ENCODE measurements at places on chromosomes 12 and 14.

- DNase-seq = no peak
Measured at GRCh38 chr12:67919406-67919805, 69.8 kb upstream of the IFNG-AS1 start.

DNA sequence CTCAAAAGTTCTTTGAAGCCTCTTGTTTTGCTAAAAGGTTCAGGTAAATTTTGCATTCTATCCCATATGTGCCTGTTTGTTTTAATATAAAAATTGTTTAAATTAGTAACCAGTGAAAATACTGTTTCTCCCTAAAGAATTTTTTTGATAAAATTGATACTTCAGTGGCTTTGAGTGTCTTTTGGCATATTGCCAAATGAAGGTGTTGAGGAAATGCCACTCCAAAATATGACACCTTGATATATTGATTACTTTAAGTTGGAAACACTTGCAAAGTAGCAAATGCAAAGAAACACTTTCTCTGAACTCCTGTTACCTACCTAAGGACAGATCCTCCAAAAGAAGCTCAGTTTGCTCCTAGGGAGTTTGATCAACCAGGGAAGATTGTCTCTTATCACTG lies 8.4 kb downstream of the STYX start:
- DNase-seq = no peak

GRCh38 chr12:112353393-112353792 lies 28.8 kb downstream of the HECTD4 start:
- DNase-seq = no peak

DNA sequence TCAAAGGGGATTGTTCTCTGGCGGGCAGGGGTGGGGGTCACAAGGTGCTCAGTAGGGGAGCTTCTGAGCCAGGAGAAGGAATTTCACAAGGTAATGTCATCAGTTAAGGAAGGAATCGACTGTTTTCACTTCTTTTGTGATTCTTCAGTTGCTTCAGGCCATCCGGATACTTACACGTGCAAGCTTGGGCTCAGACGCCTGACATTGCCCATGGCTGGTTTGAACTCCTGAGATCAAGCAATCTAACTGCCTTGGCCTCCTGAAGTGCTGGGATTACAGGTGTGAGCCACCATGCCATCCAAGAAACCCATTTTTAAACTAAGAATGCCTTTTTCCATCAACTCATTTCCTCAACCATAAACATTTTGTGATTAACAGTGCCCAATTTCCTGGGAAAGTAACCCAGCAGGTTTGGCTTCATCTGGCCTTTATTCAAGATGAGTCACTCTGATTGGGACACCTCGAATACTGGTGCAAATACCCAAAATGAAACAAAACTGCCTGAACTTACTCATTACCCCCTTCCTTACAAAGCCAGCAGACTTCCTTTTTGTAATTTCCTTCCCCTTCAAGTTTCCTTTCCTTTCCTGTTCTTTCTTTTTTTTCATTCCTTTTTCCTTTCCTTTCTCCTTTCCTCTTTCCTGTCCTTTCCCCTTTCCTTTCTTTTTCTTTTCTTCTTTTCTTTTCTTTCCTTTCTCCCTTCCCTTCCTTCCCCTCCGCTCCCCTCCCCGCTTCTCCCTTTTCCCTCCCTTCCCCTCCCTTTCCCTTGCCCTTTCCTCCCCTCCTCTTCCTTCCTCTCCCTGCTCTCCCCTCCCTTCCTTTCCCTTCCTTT lies 10.2 kb upstream of the RNASE10 start:
- no peak for DNase-seq

DNA sequence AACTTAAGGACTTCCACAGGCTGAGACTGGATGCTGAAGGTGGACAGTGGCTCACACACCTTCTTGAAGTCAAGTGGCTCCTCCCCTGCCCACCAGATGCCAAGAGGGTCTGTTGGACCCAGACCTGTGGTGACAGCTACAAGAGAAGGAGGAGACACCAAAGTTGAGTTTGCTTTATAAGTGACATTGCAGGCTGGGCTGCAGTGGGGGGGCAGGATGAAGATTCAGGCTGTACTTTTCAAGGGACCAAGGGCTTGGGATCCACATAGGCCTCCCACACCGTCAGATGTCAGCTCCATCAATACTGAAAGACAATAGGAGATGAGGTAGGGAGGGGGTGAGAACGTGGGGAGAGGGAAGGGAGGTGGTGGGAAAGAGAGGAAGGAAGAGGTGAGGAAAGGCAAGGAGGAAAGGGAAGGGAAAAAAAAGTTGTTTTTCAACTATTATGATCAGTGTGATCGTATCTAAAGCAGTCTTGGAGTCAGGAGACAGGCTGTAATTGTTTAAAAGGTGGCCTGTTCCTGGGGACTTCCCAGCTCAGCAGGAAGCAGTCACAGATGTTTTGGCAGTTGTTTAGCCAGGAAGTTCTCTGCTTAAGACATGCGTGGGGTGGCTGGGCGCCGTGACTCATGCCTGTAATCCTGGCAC lies 84.1 kb upstream of the RESF1 start:
- no peak for DNase-seq

DNA sequence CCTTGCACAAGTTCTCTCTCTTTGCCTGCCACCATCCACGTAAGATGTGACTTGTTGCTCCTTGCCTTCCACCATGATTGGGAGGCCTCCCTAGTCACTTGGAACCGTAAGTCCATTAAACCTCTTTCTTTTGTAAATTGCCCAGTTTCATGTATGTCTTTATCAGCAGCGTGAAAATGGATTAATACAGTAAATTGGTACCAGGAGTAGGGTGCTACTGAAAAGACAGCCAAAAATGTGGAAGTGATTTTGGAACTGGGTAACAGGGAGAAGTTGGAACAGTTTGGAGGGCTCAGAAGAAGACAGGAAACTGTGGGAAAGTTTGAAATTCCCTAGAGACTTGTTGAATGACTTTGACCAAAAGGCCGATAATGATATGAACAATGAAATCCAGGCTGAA lies 27.9 kb downstream of the STYK1 start:
- no peak for DNase-seq

GRCh38 chr14:51988221-51988620 lies 1.1 kb upstream of the RTRAF start:
- no peak for DNase-seq

DNA sequence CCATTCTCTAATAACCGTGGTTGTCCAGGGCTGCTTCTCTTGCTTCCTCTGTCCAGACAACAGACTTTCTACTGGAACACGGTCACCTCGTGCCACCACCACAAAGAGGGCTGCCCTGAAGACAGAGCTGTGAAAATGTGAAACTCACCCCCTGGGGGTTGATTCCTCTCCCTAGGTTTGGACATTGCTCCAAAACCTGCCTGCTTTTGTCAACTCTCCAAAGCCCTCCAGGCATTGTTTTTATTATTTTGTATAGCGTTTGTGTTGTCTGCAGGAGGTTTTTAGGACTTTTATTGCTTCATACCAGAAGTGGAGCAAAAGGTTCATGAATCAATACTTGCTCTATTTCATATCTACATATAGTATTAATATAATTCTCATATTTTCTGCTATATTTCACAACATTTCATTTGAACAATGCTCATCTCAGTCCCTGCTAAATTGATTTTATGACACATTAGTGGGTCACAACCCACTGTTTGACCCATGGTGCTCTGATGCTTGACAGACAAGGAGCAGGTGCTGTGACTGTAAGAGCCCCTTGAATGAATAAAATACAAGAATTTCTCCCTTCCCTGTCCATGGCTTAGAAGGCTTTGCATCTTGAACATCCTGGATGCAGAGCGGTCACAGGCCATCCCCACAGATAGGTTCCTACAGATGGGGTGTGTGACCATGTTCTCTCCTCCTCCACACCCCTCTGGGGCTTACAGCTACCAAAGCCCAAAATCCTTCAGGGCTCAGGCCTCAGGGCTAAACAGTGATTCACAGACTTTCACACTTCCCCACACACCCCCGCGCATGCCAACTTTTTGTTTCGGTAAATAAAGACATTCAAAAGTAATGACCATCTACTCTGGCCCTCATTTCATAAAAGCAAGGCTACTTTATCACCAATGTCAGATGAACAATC lies 20.6 kb upstream of the EML1 start:
- DNase-seq = no peak

DNA sequence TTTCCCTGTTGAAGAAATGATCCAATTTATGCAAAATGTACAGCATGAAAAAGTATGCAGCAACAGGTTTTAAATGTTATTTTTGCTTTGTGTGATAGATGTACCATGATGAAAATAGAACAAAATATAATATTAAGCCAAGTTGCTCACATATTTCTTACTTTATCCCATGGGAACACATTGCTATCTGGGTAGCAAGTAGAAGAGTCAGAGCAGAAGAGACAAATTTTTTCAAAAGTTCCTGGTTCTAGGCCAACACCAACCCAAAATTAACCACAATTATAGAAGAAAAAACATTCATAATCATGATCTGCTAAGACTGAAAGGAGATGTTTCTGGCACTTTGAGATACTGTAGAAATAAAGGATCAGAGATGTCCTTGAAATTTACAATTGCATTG lies 79.9 kb upstream of the SYT10 start:
- no peak for DNase-seq

DNA sequence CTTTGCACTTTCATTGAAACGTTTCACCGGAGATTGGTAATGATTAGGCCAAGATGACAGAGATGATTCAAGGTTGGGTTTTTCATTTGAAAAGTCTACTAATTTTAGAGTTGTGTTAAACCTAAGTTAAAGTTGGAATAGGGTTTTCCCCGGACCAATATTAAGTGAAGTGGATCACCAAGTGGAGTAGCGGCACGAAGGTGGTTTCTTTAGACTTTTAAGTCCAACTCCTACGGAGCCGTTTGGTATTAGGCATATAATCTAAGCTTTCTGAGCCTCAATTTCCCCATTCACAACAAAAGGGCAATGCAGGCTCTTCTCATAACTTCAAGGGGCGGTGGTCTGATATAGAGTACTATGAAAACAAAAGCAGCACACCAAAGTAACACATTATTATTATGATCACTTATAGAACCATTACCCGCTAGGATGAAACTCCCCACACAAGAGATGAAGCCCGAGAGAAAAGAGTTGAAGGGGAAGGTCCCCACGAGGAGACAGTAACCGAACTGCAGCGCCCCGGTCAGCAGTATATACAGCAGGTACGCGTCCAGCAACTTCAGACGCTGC lies 413 bp downstream of the DAD1 start:
- no peak for DNase-seq

- DNase-seq = no peak
Measured at GRCh38 chr14:83294941-83295340, 1761.3 kb upstream of the SEL1L start.

DNA sequence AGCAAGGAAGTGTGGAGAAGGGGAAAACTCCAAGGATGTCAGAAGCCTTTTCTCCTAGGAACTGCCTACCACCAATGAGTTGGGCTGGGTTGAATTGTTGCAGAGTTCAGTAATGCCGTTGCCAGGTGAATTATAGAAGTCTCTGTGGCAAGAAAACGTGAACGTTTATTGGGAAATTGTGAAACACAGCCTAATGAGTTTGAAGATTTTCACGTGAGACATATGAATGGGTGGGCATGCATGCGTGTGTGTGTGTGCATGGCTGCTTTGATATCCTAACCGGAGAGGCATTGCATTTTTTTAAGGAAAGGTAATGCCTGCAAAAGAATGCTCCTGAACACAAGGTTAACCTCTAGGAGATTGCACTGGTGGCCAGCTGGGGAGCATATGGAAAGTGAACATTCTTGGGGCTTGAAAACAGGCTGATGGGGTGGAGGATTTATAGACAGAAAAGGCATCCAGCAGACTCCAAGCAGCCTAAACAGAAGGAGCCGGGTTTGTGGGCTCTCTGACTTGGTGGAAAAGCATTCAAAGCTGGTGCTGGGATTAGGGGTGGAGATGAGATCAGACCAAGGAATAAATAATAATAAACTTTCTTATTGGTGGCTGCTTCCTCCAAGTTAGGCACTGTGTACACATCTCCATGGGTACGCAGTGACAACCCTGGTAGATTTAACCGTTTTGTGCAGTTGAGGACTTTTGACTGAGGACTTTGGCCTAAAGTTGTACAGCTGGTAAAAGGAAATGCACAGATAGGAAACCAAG lies 67.8 kb downstream of the NTF3 start:
- no peak for DNase-seq

- DNase-seq = no peak
Measured at GRCh38 chr12:80857311-80857710, 80.4 kb downstream of the LIN7A start.

DNA sequence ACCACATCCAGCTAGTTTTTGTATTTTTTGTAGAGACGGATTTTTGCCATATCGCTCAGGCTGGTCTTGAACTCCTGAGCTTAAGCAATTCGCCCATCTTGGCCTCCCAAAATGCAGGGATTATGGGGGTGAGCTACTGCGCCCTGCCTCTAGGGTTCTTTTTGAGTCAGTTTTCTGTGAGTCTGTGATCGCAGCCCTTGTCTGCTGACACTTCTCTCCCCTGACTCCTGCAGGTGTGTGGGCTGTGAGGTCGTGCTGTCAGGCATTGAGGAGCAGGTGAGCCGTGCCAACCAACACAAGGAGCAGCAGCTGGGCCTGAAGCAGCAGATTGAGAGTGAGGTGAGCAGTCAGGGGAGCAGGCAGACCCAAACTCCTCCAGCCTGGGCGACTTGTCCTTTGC lies 6.3 kb downstream of the COPS7A start:
- no peak for DNase-seq

DNA sequence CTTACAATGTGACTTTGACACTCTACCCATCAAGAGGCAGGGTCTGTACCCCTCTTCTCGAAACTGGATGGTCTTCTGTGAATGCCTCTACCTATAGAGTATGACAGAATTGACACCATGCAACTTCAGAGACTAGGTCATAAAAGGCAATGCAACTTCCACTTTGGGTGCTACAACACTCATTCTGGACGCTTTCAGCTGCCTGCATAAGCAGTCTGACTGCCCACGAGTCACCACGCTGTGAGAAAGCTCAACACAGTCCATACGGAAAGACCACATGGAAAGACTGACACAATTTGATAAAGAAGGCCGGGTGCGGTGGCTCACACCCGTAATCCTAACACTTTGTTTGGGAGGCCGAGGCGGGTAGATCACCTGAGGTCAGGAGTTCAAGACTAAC lies 14.9 kb downstream of the SLC7A7 start:
- no peak for DNase-seq

GRCh38 chr12:77248036-77248435 lies 182.7 kb upstream of the E2F7 start:
- DNase-seq = no peak

DNA sequence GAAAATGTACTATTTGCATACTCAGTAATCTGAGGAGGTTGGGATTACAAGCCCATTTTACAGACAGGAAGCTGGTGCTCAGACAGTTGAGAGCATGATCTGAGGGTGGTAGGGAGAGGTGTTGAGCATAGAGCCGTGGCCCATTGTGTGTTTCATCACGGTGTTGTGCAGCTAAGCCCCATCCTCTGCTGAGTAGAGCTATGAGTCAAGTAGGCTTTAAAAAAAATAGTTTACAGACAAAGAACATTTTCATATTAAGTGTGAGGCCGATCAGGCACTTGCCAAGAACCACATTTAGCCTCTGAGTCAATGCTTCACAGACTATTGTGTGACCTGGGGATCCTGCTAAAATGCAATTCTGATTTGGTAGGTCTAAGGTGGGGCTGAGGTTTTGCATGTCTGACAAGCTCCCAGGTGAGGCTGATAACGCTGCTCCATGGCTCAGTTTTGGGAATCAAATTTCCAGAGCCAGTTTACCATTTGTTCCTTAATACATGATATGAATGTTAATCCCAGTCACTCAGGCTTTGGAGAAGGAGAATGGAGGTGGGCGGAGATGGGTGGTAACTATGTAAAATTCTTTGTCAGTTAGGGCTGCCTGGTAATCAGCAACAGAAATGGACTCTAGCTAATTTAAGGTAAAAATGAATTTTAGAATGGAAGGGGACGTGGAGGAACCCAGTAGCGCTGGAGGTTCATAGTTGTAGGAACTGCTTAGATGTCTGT lies 22.2 kb downstream of the ZNF664 start:
- no peak for DNase-seq

Data from neural crest cell (in vitro differentiated cells).